Cardiac ventricle fibroblast (primary cell): ENCODE measurements at places on chromosomes 4 and X. TPM values are rescaled to one million over a fixed set of nuclear protein-coding genes. Genes with fewer than 3 reads are reported as not detected.

Gene PNMA6F
- total RNA-seq: not detected in 2 replicates

Gene MAML3
- 5.5 and 6.0 TPM in 2 replicates for total RNA-seq

Gene CENPVL3
- total RNA-seq: not detected in 2 replicates

Gene HAUS7
- 15.6 and 16.8 TPM in 2 replicates for total RNA-seq

Gene IQCM
- total RNA-seq: not detected in 2 replicates

Gene CT45A10
- total RNA-seq: not detected in 2 replicates

Gene PNMA6A
- total RNA-seq: 0.69 TPM in 1 of 2 replicates, not detected in the other

Gene AWAT2
- not detected in 2 replicates for total RNA-seq

Gene ABCG2
- total RNA-seq: 0.06 and 1.0 TPM in 2 replicates

Gene PLAC1
- total RNA-seq: 0.12 TPM in 1 of 2 replicates, not detected in the other

Gene TBC1D8B
- 9.2 and 10.0 TPM in 2 replicates for total RNA-seq

Gene EDA2R
- total RNA-seq: 12.2 and 13.2 TPM in 2 replicates

Gene FOXR2
- not detected in 2 replicates for total RNA-seq

Gene SORCS2
- total RNA-seq: 0.49 and 3.0 TPM in 2 replicates
